GM19239 (cell line): ENCODE measurements at places on chromosomes 11 and 22.

- DNase-seq: no peak
Measured at GRCh38 chr11:76257074-76257719, 50.9 kb upstream of the WNT11 start.

GRCh38 chr11:14612694-14613093, 30.9 kb upstream of the PDE3B start:
- DNase-seq: no peak

- peak; percentile 30 for DNase-seq
Measured at GRCh38 chr11:120912504-120912903, 111.4 kb upstream of the TBCEL start.

DNA sequence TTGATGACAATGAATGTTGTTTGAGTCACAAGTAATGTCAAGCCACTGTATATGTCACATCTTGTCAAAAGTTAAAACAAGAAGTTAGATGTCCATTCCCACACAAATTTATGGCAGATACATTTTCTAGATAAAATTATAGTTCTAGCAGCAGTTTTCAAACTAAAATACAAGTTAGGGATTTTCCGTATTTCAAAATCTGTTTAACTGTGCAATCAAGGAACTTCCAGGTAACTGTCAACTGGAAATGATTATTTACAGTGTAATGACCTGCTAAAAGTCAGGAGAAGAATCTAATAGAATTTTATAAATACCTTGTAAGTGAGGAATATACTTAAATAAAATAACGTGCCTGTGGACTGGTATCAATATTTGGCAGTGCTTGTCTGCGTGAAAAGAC, 111.5 kb downstream of the PDE3B start:
- no peak for DNase-seq

DNA sequence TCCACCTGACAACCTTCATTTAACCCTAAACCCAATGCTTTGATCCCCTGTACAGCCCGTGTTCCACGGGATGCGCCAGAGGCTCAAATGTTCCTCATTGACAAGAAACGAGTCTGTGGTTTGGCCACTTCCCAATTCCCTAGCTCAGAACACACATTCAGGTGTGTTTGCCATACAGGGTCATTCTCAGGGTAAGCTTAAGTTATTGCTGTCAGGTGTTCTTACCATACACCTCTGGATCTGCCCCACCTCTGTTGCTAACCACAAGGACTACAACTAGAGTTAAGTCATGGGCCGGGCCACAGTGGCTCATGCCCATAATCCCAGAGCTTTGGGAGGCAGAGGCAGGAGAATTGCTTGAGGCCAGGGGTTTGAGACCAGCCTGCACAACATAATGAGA, 45.6 kb upstream of the POLD3 start:
- no peak for DNase-seq

DNA sequence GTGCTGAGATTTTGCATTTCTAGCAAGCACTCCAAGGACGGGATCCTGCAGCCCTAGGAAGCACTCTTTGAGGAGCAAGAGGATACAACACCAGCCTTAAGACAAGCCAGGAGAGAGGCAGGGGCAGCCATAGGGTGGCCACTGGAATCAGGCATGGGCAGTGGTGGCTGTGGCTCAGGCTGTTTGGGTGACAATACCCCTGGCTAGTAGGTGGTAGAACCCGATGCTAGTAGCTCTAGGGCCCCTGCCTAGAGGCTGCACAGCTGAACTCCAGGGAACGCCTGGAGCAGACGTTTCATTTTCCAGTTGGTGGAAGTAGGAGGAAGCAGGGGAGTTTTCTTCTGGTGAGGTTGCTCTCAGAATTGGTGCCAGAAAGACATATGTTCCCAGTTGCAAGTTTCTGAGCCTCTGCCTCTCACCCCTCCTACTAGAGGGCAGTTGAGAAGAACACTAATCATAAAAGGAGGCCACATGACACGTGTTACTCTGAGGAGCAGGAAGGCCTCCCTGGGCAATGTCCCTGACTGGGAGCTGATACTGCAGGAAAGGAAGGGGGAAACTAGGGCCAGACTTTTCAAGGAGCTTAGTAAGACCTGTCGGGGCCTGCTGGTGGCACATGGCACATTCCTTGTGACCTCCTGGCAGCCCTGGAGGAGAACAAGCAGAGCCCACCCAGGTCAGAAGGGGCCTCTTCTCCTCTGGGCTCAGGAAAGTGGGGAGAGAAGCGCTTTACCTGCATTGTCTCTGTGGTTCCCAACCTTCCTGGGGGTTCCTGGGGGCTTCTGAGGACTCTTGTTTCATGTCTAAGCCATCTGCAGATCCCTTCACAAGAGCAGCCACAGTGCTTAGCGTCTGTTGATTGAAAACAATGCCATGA, 56.6 kb upstream of the DRD2 start:
- no peak for DNase-seq

- DNase-seq: no peak
Measured at GRCh38 chr11:112177589-112177988, 2.3 kb downstream of the BCO2 start.

GRCh38 chr11:61999141-61999975, 31.9 kb upstream of the FTH1 start:
- DNase-seq: no peak

- no peak for DNase-seq
Measured at GRCh38 chr22:31289344-31289743, 2.9 kb downstream of the PIK3IP1 start.

DNA sequence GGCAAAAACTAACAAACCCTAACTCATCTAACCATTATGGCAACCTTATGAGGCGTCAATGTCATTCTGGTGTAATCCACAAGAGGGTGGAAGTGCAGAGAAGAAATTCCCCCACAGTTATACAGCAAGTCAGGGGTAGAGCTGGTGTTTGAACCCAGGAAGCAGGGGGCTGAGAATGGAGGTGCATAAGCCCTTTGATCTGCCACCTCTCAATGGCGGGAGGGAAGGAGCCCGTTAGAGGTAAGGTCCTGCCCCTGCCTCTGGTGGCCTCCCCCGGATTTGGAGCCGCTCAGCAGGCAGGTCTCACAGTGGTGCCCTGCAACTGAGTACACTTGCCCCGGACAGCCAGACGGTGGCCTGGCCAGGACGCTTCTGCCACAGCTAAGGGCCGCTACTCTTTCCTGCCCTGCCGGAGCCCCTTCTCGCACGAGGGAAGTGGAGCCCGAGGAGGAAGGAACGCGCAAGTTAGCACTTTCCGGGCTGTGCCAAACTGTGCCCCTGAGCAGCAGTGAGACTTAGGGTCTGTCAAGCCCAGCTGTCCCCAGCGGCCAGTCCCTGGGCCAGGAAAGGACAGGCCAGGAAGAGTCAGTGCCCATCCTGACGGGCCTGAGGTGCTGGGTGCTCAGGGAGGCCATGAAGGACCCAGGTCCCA, 1.1 kb downstream of the FXYD2 start:
- DNase-seq: no peak

- DNase-seq: no peak
Measured at GRCh38 chr22:44933666-44934453, 75.9 kb downstream of the PHF21B start.

- DNase-seq: no peak
Measured at GRCh38 chr11:2317354-2318050, 15.7 kb downstream of the TSPAN32 start.

DNA sequence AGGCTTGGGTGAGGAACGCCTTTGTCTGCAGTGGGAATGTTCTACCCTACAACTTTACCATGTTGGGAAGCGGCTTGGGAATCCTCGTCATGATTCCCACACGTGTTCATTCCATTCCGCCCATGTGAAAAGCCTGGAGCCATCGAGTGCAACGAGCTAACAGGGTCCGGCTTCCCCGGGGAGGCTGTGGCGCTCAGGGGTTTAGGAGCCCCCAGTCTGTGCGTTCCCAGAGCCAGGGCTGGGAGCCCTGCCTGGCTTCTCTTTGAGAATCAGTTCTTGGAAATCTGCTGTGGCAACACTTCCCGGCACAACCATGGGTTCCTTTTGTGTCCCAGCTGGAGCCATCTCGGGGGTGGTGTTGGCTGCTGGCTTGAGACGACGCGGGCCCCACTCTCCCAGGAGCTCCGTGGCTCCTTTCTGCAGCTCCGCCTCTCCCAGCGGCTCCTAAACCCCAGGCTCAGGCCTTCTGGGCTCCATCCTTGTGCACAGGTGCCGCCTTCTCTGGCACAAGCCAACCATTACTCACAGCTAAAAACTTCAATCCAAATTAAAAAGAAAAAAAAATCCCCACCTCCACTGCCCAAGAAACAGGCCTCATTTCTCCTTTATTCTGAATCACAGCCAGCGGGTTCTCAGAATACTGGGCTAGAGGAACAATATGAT, 18.7 kb upstream of the PPFIA1 start:
- no peak for DNase-seq

DNA sequence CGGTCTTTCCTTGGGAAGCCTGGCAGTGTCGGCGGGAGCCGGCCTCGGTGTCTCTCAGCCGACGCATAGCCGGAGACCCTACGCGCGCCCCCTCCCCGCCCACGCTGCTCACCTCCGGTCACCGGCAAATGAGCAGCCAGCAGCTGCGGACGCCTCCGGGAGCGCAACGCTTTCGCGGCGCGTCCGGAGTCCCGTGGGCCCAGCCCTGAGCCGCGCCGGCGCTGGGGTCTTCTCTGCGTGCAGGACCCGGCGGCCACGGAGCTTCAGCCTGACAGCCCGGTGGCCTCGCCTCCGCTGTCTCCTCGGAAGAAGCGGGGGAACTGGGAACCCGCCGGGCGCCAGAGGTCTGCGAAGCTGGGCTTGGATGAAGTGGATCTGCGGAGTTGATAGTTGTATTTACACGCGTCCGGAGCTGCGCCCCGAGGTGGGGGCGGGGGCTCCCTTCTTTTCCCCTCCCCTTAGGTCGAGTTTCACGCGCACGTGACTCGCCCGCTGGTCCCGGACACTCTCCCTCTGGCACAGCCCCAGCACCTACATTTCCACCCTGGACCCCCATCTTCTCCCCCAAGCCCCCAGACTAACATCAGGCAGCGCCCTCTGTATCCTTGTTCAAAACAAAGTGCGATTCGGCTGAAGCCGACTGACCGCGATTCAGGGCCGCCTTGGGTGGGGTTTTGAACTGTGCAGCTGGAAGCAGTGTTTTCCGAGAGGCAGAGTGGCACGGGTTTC, at the start of gene SLC43A1:
SLC43A1 (minus strand) TSS at position 371 of the 729 bp plus-strand sequence. CDS start 1,591 bp downstream, outside the sequence.
- peak; percentile 35 for DNase-seq

DNA sequence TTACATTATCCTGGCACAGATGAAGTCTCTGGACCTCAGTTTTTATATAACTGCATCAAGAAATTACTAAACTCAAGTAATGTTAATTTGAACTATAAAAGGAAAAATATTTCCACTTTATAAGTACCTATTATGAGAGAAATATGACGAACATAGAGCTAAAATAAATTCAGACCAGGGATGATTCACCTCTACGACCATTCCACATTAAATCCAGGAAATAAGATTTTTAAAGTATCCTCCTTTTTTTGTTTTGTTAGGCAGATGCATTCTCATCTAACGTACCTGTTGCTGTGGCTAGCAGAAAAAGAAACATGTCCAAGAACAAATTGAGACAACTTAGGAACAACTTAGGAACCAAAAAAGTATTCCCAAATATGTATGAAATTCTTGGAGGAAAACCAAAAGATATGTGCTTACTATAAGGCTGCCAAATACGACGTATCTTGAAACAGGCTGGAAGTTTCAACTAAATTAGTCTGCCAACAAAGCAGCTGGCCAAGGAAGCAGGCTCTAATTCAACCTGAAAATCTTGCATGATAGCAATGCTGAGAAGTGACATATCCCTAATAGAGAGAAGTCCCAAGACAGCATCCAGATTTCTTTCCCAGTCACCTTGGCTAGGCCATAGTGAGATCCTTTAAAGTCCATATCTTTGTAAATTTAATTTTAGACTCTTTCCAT, 15.7 kb downstream of the SPTY2D1 start:
- no peak for DNase-seq

DNA sequence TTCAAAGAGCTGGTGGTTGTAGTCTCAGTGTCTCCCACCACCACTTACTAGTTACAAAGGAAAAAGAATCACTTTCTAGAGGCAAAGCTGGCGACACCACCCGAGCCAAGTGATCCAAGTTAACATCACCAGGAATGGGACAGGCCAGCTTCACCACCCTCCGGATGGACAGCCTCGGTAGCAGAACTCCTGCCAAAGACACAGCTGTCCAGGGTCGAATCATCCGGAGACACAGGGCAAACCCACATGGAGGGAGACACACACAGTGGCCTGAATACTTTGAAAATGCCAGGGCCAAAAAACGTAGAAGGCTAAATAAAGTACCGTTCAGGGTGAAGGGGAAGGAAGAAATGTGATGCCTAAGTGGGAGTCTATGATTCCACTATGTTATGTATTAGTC, 33.1 kb downstream of the KCNQ1 start:
- no peak for DNase-seq

DNA sequence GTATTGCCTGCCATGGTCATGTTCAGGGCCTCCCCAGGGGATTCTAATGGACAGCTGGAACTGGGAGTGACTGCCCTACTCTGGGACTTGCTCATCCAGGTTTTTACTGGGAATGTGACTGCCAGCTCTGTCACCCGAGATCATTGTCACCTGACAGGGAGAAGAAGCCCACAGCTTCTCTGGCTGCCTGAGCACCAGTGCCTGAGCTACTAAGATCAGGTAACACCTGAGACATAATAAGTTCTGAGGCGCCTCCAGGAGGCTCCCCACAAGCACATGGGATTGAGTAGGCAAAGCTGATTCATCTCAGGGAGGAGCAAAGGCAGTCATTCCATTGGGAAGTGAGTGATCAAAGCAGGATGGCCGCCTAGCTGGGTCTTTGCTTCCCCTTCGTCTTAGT, 84.2 kb upstream of the GALNT18 start:
- DNase-seq: no peak

GRCh38 chr22:45532235-45532631, 29.6 kb downstream of the FBLN1 start:
- no peak for DNase-seq

DNA sequence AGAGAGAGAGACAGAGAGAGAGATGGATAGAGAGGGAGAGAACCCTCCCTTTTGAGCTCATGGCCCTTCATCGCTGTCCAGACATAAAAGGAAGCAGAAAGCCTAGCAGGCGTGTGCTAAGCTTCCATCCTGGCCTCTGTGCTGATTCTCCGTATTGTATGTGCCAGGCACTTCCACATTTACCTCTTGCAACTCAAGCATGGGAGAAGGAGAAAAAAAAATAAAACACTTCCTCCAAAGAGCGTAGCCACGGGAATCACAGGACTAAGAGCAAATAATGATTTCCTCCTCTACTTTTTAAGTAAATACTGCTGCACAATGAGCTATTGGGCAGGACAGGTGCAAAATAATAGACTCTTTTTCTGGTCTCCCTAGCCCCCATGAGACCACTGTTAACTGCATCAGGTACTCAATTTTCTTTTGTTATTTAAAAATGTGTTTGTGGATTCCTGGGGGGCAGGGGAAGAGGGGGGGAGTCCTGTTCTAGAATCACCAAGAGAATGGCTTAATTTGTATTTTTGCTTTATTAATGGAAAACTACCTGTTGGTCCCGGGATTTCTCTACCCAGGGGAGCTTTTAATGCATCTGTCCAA, 154.3 kb downstream of the NXPE2 start:
- DNase-seq: no peak

GRCh38 chr11:78080084-78080817, 589 bp upstream of the NDUFC2 start:
- no peak for DNase-seq

DNA sequence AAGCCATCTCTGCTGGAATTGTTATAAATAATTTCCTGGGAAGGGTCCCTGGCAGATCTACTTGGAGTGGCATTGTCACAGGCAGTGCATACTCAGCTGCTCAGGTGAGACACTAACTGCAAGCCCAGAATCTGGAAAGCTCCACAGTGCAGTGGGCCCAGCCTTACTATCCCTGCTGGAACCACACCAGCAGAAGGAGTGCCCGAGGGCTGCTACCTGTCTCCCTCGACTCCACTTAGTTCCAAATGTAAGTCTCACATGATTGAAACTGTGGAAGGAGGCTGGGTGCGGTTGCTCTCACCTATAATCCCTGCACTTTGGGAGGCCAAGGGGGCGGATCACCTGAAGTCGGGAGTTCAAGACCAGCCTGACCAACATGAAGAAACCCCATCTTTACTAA, 14.3 kb upstream of the SYVN1 start:
- no peak for DNase-seq

GRCh38 chr11:27615833-27616232, 84.4 kb downstream of the BDNF start:
- DNase-seq: no peak
